ENCODE measurements at places on chromosomes 7 and 10.

DNA sequence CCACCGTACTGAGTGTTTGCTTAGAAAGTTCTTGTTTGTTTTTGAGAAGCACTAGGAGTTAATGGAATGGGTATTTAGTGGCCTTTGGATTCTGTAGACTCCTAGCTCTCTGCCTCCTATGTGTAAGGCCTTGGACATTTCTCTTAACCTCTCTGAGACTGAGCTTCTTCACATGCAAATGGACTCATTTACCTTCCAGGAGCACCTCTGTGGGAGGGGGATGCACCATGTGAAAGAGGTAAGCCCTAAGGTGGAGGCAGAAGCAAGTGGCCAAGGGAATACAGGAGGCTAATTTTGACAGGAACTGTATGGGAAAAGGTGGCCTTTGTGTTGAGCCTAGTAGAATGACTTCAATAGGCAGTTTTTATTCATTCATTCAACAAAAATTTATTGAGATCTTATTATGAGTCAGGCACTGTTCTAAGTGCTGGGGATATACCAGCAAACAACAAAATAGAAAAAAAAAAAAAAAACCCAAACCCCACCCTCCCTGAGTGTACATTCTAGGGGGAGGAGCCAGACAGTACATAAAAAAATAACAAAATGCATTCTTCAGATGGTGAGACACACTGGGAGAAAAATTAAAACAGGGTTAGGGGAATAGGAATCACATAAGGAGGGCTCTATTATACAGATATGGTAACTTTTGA, 9.2 kb upstream of the EPHA1 start:
- DNase-seq, result no peak

GRCh38 chr7:46695051-46695708, 774.1 kb upstream of the IGFBP3 start:
- no peak for DNase-seq

DNA sequence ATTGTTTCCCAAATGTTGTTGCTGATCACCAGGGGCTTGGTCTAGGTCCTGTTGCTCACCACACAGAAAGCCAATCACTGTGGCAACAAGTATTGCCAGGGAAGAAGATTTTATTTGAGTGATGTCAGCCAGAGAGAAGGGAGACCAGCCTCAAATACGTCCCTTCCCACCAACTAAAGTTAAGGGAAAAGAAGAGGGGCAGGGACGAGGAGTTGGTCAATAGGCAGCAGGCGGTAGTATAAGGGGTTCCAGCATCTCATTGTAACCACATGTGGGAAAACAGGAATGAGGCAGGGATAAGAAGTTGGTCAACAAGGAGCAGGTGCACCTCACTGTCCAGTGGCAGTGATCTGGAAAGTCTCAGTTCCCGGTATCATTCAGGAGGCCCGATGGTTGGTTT, 138.9 kb upstream of the KCNMA1 start:
- DNase-seq, result no peak

DNA sequence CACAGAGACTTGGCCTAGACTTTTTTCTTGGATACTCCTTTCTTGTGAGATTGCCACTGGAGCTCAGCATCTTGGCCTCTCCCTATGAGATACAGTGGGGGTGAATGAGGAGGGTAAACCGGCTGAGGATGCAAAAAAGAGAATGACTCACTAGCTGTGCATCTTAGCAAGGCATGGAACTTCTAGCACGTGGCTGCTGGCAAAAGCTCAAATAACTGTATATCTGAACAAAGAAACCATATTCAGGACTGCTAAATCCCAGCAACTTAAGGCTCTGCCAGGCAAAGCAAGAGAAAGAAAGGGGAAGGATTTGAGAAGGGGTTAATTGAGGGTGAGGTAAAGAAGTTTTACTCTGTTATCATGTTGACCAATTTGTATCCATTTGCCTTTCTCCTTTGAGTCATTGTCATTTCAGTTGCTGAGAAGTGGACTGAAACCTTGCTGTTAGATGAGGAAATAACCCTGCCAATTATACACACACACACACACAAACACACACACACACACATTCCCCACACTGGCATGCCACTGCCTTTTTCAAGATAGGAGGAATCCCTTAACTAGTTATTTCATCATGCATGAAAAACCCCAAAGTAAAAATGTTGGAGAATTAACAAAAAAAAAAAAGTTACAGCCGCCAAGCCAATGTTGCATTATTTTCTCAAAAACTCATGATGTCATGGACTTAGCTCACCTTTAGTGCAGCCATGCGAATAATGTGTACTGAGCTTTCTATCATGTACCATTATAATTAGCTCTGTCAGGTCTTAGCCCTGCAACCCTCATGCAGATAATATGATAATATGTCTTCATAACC, 997.3 kb downstream of the LRMDA start:
- DNase-seq, result no peak

DNA sequence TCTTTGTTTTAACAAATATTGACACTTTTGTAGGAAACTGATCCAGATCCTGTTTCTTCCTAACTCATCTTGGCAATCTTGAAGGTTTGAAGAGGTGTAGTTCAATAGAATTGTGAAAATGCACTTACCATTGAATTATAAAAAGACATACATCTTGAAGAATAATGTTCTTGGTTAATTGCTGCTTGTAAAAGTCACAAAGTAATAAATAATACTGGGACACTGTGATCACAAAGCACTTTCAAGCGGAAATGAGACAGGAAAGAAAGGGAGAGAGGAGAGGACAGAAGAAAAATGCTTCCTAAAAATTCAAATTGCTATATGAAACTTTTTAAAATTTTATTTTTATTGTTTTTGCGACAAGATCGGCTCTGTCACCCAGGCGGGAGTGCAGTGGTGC, 15.2 kb upstream of the NFE2L3 start:
- DNase-seq, result no peak

DNA sequence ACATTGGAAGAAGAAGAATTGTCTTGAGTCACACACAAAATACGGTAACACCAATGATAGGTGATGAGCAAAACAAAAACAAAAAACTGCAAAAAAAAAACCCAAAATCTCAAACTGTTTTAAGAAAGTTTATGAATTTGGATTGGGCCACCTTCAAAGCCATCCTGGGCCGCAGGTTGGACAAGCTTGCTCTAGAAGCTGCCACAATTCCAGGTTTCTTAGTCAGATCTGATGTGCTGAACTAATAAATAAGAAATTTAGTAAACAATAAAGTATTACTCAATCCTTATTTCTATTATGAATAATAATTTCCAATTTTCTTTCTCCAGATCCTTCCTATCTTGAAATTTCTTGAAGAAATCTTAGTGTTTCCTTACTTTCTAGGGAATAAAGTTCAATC, 10.0 kb downstream of the WASL start:
- no peak for DNase-seq

DNA sequence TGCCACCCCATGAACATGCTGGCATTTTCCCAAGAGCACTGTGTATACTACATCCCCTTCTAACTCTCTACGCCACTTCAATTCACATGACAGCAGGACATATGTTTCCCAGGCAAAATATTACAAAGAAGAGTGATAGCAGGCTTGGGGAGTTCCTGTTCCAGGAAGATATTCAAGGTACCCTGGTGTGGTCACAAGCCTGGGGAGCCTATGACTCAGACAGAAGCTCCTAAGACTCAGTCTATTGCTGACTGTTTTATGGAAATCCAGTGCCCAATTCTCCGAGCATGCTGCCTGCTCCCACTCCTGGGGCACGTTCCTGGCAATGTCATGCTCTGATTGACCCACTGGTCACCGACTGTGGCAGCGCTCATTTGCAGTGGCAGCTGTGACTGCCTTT, 23.5 kb upstream of the ABLIM1 start:
- DNase-seq, result no peak

- DNase-seq, result no peak
Measured at GRCh38 chr10:132534391-132535064, 3.1 kb upstream of the INPP5A start.

GRCh38 chr7:30997316-30997715, 33.6 kb downstream of the GHRHR start:
- DNase-seq, result no peak

DNA sequence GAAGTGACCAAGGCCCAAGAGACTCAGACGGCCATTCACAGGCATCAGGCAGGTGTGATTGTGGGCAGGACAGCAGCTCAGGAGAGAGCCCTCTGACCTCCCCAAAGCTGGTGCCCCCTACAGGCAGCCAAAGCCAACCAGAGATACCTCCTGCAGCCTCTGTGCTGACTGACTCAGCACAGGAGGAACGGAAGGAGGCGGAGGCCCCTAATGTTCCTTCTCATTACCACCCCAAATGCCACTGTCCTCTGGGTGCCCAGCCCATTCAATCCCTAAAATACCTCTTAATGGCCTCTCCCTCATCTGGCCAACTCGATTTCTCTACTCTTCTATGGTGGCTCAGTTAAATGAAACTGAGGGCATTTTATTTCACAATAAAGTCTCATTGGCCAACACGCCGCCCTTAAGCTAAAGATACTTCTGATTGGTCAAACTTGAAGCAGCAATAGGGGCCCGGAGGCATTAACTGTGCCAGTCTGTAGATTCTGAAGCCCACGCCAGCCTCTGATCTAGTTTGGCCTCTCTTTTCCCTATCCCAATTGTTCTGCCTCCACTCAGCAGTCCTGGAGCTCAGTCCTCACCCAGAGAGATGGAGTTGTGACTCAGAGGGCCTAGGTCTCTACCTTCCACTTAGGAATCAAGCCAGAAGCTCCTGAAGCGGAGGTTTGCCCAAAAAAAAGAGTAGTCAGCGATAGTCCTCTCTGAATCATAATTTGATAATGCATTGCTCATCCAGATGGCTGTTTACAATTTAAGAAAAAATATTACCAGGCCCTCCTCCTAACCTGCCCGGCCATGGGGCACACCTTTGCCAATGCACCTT, 1.2 kb downstream of the CYREN start:
- DNase-seq, result no peak

- DNase-seq, result no peak
Measured at GRCh38 chr7:156768698-156769472, 124.1 kb downstream of the LMBR1 start.

DNA sequence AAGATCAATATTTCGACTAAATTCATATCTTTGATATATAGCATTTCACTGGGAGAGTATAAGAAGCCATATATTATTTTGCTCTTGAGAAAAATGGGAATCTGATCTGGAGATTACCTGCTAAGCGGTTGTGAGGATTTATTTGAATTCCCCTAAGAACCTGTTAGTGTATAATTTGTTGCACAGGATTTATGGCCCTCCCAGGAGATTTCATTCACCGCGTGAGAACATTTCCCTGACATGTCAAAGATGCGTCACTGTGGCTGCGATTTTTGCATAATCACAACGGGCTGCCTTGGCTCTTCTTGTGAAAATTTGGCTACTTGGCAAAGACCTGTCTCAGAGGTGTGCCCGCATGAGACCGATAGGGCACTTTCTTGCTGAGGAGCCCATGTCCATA, 184.7 kb upstream of the PFKP start:
- no peak for DNase-seq

DNA sequence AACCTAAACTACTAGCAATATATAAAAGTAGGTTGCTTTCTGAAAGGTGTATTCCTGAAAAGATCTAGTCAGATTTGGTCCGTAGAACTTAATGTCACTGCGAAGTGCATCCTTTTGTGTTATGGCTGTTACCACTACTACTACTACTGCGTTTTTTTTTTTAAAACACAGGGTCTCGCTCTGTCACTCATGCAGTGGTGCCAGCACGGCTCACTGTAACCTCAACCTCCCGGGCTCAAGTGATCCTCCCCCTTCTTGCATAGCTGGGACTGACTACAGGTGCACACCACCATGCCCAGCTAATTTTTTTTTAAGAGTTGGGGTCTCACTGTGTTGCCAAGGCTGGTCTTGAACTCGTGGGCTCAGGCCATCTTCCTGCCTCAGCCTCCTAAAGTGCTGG, 14.5 kb downstream of the WIPI2 start:
- DNase-seq, result no peak

- no peak for DNase-seq
Measured at GRCh38 chr7:148754912-148755311, 56.2 kb downstream of the CUL1 start.

DNA sequence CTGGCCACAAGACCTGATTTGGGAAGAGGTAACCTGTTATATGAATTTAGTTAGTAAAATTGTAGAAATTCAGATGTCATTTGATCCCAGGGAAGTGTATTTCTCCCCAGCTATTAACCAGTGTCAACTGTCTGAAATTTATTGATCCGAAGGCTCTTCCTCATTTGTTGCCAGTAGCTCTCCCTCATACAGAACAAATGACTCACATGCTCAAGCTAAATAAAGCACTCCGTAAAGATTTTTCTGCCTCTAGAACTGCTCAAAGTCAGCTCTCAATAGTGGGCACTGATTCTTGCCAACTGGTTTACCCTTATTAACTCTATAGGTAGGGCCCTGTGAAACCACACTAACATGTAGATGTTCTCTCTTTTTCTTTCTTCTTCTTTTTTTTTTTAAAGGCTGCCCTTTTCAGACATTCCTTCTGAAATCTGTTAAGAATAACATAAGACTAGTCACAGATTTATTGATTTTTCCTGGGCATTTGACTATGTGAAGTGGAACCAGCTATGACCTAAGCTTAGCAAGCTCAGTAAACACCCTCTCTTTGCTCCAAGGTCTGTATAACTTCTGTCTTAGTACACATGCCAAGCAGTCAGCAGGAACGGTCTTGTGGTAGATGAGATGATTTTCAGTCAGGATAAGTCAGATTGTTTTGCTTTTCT, 21.8 kb downstream of the RPA3 start:
- DNase-seq, result no peak

- no peak for DNase-seq
Measured at GRCh38 chr10:132805599-132805998, 19.7 kb upstream of the NKX6-2 start.

DNA sequence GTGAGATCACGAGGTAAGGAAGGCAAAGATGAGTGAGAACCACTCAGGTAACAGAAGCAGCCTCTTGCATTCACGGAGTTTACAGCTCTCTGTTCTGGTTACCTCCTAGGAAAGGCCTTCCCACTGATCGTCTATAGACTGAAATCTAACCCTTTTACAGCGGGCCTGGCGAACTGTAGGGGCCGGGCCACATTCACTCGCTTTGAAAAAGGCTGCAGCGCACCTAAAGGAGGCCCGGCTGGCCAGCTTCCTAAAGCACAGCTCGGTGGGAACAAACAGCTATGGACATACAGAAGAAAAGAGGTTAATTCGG, 565 bp downstream of the ATP5MK start:
- no peak for DNase-seq

- no peak for DNase-seq
Measured at GRCh38 chr7:81482600-81483186, 287.2 kb downstream of the HGF start.

GRCh38 chr7:149670288-149670687, 103.1 kb downstream of the ZNF467 start:
- DNase-seq, result no peak

GRCh38 chr10:60390224-60390626, 550 bp upstream of the ANK3 start:
- no peak for DNase-seq

GRCh38 chr10:76973091-76974016, 664.3 kb downstream of the KCNMA1 start:
- no peak for DNase-seq

Data from effector CD8-positive, alpha-beta T cell (primary cell).